ENCODE measurements at places on chromosomes 3 and 15.

- DNase-seq = no peak
Observed at GRCh38 chr3:13598926-13599886, 50.3 kb downstream of the FBLN2 start.

GRCh38 chr15:64528871-64529270, 68.5 kb downstream of the ZNF609 start:
- no peak for DNase-seq

GRCh38 chr3:99753268-99753975, 64.2 kb upstream of the CMSS1 start:
- no peak for DNase-seq

- DNase-seq = no peak
Observed at GRCh38 chr3:47856669-47857068, 53.7 kb downstream of the DHX30 start.

DNA sequence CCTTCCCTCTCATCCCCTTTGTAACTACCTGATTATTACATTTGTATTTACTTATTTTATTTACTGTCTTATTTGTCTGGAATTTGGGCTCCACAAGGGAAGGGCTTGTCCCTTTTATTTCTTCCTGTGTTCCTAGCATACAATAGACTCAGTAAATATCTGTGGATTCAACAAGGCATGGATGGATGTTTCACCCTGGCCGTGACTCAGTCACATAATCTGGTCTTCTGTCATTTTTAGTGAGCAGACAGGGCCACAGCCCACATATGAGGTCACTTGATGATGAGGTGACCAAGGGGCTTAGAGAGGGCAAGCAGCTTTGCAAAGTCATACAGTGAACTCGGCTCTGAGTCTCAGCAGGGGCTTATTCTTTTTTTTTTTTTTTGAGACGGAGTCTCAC, 7.8 kb upstream of the DAG1 start:
- DNase-seq = no peak

- DNase-seq = no peak
Observed at GRCh38 chr15:61099020-61099810, 129.9 kb downstream of the RORA start.

DNA sequence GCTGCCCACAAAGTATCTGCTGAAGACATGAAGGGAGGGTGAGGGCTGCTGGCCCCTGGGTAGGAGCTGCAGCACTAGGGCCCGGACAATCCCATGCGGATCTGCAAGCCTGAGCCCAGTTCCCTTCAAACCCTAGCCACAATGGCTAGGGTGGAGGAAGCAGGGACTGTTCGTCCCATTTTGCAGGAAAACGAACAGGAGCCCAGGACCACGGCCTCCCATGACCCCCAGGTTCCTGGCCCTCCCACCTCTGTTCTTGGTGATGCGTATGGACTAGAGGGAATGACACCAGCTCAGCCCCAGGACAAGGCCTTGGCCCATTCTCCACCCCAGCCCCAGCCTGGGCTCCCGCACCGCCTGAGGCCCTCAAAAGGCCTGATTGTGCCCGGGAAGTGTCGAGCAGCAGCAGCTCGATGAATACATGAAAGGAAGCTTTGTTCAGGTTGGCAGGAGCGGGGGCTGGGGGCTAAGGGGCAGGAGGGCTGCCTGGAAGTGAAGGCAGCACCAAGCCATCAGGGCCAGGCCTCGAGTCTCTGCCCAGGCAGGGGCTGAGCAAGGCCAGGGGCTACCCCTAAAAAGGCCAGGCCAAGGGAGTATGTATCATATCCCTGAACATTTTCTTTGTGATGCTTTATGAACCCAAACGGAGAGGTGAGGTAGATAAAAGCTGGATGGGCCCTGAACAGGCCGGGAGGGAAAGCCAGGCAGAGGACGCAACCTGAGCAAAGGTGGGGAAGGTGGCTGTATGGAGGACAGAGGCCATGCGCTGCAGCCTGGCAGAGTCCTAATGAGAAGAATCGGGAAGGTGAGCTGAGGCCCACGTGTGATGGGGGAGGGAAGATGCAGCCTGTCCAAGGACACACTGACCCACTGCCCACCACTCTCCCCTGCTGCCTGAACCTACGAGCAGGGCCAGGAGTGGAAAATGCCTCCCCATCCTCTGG, 12.2 kb downstream of the SEMA7A start:
- DNase-seq = no peak

GRCh38 chr15:64850778-64851502, 9.2 kb downstream of the PLEKHO2 start:
- DNase-seq = no peak

- DNase-seq = no peak
Observed at GRCh38 chr15:41850482-41851166, 12.0 kb downstream of the PLA2G4B start.

DNA sequence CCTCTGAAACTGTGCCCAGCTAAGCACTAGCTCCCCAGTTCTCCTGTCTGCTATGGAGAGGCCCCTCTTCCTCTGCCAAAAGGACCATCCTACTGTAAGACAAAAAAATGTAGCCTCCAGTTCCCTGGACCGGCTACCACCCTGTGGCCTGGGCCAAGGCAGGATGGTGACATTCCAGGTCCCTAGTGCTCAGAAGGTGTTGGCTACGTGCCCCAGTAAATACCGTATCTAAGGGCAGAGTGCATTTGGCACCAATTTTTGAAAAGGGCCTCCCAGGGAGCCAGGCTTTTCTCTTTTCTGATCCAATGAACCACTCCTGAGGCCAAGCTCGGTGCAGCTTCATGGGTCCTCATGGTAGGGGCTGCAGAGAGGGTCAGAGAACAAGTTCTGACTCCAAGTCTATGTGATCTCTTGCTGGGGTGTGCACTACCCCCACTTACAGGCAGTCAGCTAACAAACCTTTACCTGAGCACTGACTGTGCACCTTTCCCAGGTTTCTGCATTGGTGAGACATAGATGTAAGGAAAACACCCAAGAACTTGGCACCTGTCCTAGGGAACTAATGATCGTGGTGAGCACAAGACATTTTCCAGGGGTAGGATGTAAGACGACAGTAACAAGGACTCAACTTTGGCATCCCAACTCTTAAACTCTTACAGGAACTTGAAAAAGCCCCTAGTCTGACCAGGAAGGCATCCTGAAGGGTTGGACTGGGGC, 32.6 kb downstream of the TLE3 start:
- DNase-seq = no peak

- no peak for DNase-seq
Observed at GRCh38 chr3:25849091-25849490, 59.2 kb downstream of the OXSM start.

DNA sequence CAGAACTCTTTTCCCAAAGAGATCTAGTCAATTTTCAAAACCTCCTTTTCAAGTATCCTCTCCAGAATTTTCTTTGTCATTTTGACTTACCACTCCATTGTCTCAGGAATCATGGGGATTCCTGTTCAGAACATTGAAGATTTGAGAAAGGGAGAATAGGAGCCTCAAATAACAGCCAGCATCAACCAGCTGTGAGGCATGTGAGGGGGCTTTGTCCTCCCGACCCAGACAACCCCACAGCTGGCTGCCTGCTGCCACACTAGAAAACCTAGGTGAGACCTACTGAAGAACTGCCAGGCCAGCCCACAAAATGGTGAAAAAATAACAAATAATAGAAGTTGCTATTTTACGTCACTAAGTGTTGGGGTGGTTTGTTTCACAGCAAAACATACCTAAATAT, 5.9 kb upstream of the ARHGEF26 start:
- DNase-seq = no peak

DNA sequence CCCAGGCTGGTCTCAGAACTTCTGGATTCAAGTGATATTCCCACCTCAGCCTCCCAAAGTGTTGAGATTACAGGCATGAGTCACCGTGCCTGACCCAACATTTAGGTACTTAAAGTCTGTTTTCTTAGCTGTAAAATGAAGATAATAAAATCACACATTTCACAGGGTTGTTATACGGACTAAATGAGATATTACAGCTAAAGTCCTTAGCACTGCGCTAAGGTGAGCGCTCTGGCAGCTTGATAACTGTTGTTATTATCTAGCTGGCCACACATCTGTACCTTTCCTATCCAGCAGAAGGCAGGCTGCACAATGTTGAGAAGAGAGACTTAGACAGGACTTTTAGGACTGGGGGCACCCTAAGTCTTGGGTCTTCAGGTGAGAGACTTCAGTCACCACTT, 2.7 kb upstream of the LIPH start:
- DNase-seq = no peak

GRCh38 chr3:174191380-174191779, 667.8 kb upstream of the NAALADL2 start:
- DNase-seq = no peak

- no peak for DNase-seq
Observed at GRCh38 chr3:183434992-183435391, 6.6 kb upstream of the MCF2L2 start.
